ENCODE measurements at places on chromosomes 1 and 21. TPM values are rescaled to one million over a fixed set of nuclear protein-coding genes. Genes with fewer than 3 reads are reported as not detected.

Gene LCE4A
- not detected for total RNA-seq

Gene CFAP126
- not detected for total RNA-seq

Gene LY9
- 16.4 TPM for total RNA-seq

Gene CHI3L1
- not detected for total RNA-seq

Gene PAX7
- total RNA-seq: not detected

Gene PYHIN1
- 24.2 TPM for total RNA-seq

- no peaks in the 10 kb centered on the region for H3K4me1 ChIP-seq
- no peak overlapping the region for H3K27ac ChIP-seq
- no peaks in the 10 kb centered on the region for H3K36me3 ChIP-seq
- no peaks in the 10 kb centered on the region for H3K27me3 ChIP-seq
- H3K4me3 ChIP-seq: no peak overlapping the region
These were observed 146.6 kb downstream of the KCNJ6 start for GRCh38 chr21:37769656-37770055.

GRCh38 chr1:19369396-19370090 is 57.4 kb downstream of the SLC66A1 start:
- H3K4me3 ChIP-seq: no peak overlapping the region
- H3K4me1 ChIP-seq: no peaks in the 10 kb centered on the region
- no peak overlapping the region for H3K27ac ChIP-seq

DNA sequence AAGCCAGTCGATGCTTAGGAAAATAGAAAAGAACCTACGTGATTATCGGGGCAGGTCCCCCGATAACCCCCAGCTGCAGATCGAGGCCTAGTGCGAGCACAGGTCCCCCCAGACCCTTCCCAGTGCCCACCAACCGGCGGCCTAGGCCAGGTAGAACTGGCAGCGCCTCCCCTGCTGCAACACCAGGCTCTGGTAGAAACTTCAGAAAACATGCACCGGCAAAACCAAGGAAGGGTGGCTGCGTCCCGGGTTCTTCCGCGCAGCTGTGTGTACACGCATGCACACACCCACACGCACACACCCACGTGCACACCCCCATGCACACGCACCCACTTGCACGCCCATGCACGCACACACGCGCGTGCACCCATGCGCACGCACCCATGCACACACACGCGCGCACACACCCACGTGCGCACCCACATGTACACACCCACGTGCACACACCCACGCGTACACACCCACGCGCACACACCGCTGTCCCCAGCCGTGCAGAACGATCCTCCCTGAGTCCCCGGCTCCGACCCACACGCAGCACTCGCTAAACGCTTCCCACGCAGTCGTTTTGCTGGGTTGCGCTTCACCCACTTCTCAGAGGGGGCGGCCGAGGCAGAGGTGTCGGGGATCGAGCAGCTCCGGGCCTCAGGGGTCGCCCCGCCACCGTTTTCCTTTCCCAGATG is 5.2 kb downstream of the TSPEAR start:
- H3K4me3 ChIP-seq: no peak overlapping the region
- no peak overlapping the region for H3K27ac ChIP-seq
- peaks cover 74% of the 10 kb centered on the region for H3K27me3 ChIP-seq
- H3K36me3 ChIP-seq: no peaks in the 10 kb centered on the region
- no peak for DNase-seq

DNA sequence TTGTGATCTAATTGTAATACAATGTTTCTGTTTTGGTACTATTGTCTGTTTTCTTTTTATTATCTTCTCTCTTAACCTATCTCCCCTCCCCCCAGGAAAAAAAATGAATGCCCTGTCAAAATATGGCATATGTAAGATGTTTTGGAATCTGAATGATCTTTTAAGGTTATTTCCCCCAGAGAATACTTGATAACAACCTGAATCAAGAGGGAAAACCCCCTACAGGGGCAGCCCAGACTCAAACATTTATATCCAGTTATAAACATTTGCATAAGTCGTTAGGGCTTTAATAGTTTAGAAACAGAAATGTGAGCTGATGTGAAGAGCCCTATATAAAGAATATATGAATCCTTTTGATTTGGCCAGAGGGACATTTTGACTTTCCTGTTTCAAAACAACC is 169.5 kb downstream of the VAV3 start:
- no peaks in the 10 kb centered on the region for H3K27me3 ChIP-seq
- DNase-seq: no peak
- no peak overlapping the region for H3K27ac ChIP-seq
- no peaks in the 10 kb centered on the region for H3K36me3 ChIP-seq
- H3K4me3 ChIP-seq: no peak overlapping the region

GRCh38 chr1:232568906-232569553 is 60.9 kb downstream of the SIPA1L2 start:
- H3K4me1 ChIP-seq: no peaks in the 10 kb centered on the region
- H3K4me3 ChIP-seq: no peak overlapping the region
- no peaks in the 10 kb centered on the region for H3K36me3 ChIP-seq
- no peaks in the 10 kb centered on the region for H3K27me3 ChIP-seq
- no peak overlapping the region for H3K27ac ChIP-seq

DNA sequence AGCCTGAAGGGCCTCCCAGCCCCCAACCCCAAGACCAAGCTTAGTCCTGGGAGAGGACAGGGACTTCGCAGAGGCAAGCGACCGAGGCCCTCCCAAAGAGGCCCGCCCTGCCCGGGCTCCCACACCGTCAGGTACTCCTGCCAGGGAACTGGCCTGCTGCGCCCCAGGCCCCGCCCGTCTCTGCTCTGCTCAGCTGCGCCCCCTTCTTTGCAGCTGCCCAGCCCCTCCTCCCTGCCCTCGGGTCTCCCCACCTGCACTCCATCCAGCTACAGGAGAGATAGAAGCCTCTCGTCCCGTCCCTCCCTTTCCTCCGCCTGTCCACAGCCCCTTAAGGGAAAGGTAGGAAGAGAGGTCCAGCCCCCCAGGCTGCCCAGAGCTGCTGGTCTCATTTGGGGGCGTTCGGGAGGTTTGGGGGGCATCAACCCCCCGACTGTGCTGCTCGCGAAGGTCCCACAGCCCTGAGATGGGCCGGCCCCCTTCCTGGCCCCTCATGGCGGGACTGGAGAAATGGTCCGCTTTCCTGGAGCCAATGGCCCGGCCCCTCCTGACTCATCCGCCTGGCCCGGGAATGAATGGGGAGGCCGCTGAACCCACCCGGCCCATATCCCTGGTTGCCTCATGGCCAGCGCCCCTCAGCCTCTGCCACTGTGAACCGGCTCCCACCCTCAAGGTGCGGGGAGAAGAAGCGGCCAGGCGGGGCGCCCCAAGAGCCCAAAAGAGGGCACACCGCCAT is 21.9 kb upstream of the ARF1 start:
- H3K36me3 ChIP-seq: no peaks in the 10 kb centered on the region
- H3K27me3 ChIP-seq: peaks cover 45% of the 10 kb centered on the region
- peak overlapping the region; percentile 50 for H3K4me3 ChIP-seq

DNA sequence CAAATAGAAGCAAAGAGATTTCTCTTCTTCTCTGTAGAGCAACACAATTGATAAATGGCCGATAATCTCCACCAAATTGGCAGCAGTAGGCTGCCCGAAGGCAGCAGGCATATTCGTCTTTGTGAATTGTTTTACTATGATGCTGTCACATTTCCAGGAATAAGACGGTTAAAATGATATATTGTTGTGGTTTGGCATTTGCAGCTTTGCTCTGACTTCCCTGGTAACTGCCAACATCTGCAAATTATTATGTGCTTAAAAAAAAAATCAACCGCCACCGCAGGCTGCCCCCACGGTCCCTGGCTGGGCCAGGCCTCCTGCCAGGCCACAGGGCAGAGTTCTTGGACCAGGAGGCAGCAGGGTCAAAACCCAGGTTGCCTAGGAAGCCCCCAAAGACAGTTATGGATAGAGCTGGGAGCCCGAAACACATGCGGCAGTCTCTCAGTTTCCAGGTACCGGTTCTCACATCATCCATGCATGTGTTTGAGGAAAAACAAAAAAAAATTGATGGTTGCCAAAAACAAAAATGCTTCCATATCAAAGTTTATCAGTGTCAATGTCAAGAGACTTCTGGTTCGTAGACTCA is 179.3 kb downstream of the ETS2 start:
- no peaks in the 10 kb centered on the region for H3K36me3 ChIP-seq
- H3K4me1 ChIP-seq: no peaks in the 10 kb centered on the region
- H3K4me3 ChIP-seq: no peak overlapping the region

GRCh38 chr1:52028328-52028727 is 5.3 kb downstream of the KTI12 start:
- no peak overlapping the region for H3K27ac ChIP-seq
- H3K4me1 ChIP-seq: peaks cover 23% of the 10 kb centered on the region
- no peak for DNase-seq
- no peak overlapping the region for H3K4me3 ChIP-seq
- H3K36me3 ChIP-seq: peaks cover 5% of the 10 kb centered on the region
- H3K27me3 ChIP-seq: no peaks in the 10 kb centered on the region

DNA sequence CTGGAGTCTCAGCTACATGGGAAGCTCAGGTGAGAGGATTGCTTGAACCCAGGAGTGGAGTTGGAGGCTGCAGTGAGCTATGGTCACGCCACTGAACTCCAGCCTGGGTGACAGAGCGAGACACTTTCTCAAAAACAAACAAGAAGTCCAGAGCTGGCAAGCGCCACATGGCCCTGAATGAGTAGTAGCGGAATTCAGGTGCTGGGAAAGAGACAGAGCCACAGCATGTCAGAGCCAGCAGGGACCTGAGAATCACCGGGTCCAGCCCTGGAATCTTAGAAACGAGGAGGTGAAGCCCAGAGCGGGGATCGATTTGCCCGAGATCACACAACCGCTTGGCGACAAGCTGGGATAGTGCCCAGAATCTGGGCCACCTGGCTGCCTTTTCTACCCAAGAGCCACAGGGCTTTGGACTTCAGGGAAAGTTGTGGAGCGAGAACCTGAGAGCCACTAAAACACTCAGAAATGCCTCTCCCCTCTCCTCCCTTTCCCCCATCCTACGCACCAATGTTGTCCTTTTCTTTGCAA is 9.8 kb downstream of the ARL8A start:
- no peak overlapping the region for H3K27ac ChIP-seq
- peaks cover 18% of the 10 kb centered on the region for H3K36me3 ChIP-seq
- no peak for DNase-seq
- H3K4me1 ChIP-seq: no peaks in the 10 kb centered on the region
- H3K27me3 ChIP-seq: no peaks in the 10 kb centered on the region

GRCh38 chr1:62625415-62625814 is 28.1 kb downstream of the ANGPTL3 start:
- no peaks in the 10 kb centered on the region for H3K4me1 ChIP-seq
- H3K27ac ChIP-seq: no peak overlapping the region
- peaks cover 4% of the 10 kb centered on the region for H3K36me3 ChIP-seq

GRCh38 chr1:226349801-226350518 is 41.0 kb upstream of the LIN9 start:
- no peak for DNase-seq
- H3K27me3 ChIP-seq: no peaks in the 10 kb centered on the region
- H3K36me3 ChIP-seq: no peaks in the 10 kb centered on the region

GRCh38 chr1:109927911-109928321 is 17.3 kb downstream of the CSF1 start:
- no peaks in the 10 kb centered on the region for H3K36me3 ChIP-seq
- no peaks in the 10 kb centered on the region for H3K4me1 ChIP-seq
- H3K27me3 ChIP-seq: no peaks in the 10 kb centered on the region
- H3K27ac ChIP-seq: no peak overlapping the region

DNA sequence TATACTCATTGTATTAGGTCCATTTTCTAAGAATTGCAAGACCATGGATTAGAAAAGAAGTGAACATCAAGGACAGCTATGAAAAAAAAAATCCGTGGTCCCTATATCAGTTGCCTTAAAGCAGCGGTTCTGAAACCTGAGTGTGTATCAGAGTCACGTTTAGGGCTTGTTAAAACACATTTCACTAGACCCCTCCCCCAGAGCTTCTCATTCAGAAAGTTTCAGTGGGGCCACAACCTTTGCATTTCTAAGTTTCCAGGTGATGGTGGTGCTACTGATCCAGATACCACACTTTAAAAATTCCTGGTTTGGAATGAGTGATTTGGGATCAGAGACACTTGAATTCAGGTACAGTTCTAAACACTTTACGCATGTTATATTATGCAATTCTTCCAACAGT is 96.1 kb upstream of the PRMT6 start:
- no peak for DNase-seq
- H3K27ac ChIP-seq: no peak overlapping the region
- H3K36me3 ChIP-seq: no peaks in the 10 kb centered on the region
- no peaks in the 10 kb centered on the region for H3K4me1 ChIP-seq

GRCh38 chr1:76240316-76240715 is 165.8 kb downstream of the ST6GALNAC3 start:
- no peaks in the 10 kb centered on the region for H3K4me1 ChIP-seq
- H3K27ac ChIP-seq: no peak overlapping the region
- no peaks in the 10 kb centered on the region for H3K36me3 ChIP-seq

GRCh38 chr1:176157995-176158394 is 49.1 kb downstream of the COP1 start:
- no peak for DNase-seq
- no peaks in the 10 kb centered on the region for H3K27me3 ChIP-seq
- H3K27ac ChIP-seq: no peak overlapping the region
- H3K4me1 ChIP-seq: no peaks in the 10 kb centered on the region
- H3K36me3 ChIP-seq: peaks cover 15% of the 10 kb centered on the region

DNA sequence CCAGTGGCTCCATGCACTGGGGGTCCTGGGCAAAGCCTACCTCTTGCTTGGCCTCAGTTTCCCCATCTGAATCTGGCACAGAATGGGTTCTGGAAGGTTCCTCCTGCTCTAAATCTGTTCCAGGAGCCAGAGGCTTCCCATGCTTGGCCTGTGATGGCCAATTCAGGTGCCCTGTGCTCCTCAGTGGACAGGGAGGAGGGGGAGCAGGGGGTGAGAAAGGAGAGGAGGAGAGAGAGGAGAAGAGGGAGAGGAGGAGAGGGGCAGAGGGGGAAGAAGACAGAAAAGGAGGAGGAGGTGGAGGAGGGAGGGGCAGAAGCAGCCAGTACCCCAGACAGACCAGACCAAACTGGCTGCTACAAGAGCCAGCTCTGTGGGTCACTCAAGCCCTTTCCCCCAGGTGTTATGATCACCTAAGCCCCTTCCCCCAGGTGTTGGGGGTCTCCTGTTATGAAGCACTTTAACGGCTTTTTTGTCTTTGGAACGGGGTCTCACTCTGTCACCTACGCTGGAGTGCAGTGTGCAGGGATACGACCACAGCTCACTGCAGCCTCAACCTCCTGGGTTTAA is 43.7 kb downstream of the TRIM11 start:
- no peaks in the 10 kb centered on the region for H3K36me3 ChIP-seq
- H3K4me3 ChIP-seq: no peak overlapping the region
- H3K27me3 ChIP-seq: no peaks in the 10 kb centered on the region
- no peak overlapping the region for H3K27ac ChIP-seq
